HFFc6 (cell line): ENCODE measurements at places on chromosomes 3 and 15.

GRCh38 chr3:124318014-124318413, 326.1 kb upstream of the ROPN1 start:
- peaks cover 8% of the 10 kb centered on the region for H3K4me1 ChIP-seq
- no peak overlapping the region for H3K4me3 ChIP-seq
- DNase-seq, result no peak
- no peak overlapping the region for H3K27ac ChIP-seq
- peaks cover 15% of the 10 kb centered on the region for H3K27me3 ChIP-seq

DNA sequence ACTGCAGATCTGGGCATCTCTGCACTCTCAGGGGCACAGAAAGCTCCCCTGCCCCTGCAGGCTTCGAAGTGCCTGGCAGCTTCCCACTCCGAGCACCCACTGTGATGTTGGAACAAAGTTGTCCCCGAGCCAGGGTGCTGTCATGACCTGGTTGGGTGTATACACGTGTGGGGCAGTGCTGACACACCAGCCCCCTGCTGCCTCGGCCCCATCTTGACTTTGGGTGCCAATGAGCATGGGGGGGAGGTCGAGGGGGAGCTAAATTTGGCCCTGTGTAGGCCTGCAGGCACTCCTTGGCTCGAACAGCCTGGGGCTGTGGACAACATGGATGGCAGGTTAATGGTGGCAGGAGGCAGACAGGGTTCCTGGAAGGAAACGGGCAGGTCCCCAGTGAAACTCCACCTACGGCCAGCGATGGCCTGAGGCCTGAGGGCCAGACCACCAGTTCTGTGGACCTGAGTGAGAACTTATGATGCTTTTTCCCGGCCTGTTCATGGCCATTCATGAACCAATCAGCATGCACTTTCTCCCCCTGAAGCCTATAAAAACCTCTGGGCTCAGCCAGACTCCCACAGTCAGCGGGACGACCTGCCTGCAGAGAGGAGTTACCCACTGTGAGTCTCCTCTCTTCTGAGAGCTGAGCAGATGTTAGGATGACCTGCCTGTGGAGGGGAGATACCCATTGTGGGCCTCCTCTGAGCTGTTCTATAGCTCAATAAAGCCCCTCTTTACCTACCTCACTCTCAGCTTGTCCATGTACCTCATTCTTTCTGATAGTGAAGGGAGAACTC, 1029.1 kb upstream of the GBE1 start:
- H3K27me3 ChIP-seq, result no peaks in the 10 kb centered on the region
- no peaks in the 10 kb centered on the region for H3K36me3 ChIP-seq
- H3K4me1 ChIP-seq, result no peaks in the 10 kb centered on the region
- no peak for DNase-seq
- H3K27ac ChIP-seq, result no peak overlapping the region

DNA sequence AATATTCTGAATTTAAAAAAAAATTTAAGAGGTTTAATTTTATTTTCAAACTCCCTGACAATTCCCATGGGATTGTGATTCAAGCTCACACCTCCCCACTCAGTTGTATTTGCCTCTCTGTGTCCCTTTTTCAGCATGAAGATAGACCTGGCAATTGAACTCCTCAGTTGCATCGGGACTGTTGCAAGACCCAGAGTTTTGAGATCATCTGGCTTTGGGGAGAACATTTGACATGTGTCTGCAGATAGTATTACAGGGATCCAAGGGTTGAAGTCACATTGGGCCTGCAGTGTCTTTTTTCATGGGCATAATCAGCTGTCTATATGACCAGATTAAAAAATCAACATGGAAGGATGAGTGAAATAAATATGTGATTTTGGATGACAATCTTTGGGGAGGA, 91.1 kb upstream of the EOMES start:
- no peak overlapping the region for H3K4me3 ChIP-seq
- H3K36me3 ChIP-seq, result no peaks in the 10 kb centered on the region
- no peak overlapping the region for H3K27ac ChIP-seq

- DNase-seq, result peak; percentile 23
- H3K36me3 ChIP-seq, result peaks cover 14% of the 10 kb centered on the region; the same call in 1 of the 2 replicates
- H3K4me1 ChIP-seq, result peaks cover 68% of the 10 kb centered on the region
- H3K27ac ChIP-seq, result peak overlapping the region; percentile 84
- H3K27me3 ChIP-seq, result peaks cover 3% of the 10 kb centered on the region
- peak overlapping the region; percentile 92 for H3K4me3 ChIP-seq
Observed at GRCh38 chr3:29285471-29286071, 4.7 kb downstream of the RBMS3 start.

- no peak for DNase-seq
- H3K27me3 ChIP-seq, result no peaks in the 10 kb centered on the region; the same call in 1 of the 2 replicates
- peaks cover 21% of the 10 kb centered on the region for H3K4me1 ChIP-seq
- H3K36me3 ChIP-seq, result no peaks in the 10 kb centered on the region
- no peak overlapping the region for H3K27ac ChIP-seq
Observed at GRCh38 chr3:112761062-112761638, 85.5 kb downstream of the CD200R1L start.

GRCh38 chr3:50241163-50241562, 5.2 kb downstream of the GNAI2 start:
- peaks cover 68% of the 10 kb centered on the region for H3K4me1 ChIP-seq
- H3K36me3 ChIP-seq, result peaks cover 18% of the 10 kb centered on the region
- peaks cover 4% of the 10 kb centered on the region; the same call in 1 of the 2 replicates for H3K27me3 ChIP-seq
- peak overlapping the region; percentile 57; the same call in 1 of the 2 replicates for H3K4me3 ChIP-seq
- peak overlapping the region; percentile 67 for H3K27ac ChIP-seq

DNA sequence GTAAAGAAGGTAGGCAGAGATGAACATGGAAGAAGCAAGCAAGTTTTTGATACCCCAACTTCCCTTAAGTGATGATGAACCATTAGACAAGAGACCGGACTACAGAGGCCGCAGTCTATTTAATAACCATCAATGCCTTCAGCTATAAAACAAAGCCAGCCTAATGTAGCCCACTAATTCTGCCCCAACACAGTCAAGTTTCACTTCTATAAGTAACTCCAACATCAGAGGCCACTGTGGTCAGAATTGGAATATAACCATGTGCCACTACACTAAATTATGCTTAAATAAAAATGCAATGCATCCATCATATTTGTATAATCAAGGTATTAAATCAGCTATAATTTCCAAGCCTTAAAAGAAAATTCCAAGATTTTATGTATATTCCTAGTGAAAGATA, 234.7 kb downstream of the FOXP1 start:
- no peak for DNase-seq
- H3K27ac ChIP-seq, result no peak overlapping the region
- H3K36me3 ChIP-seq, result no peaks in the 10 kb centered on the region; the same call in 1 of the 2 replicates
- H3K4me3 ChIP-seq, result no peak overlapping the region
- H3K4me1 ChIP-seq, result peaks cover 7% of the 10 kb centered on the region

- H3K27ac ChIP-seq, result no peak overlapping the region
- no peak overlapping the region for H3K4me3 ChIP-seq
- DNase-seq, result no peak
- no peaks in the 10 kb centered on the region; the same call in 1 of the 2 replicates for H3K36me3 ChIP-seq
- no peaks in the 10 kb centered on the region for H3K27me3 ChIP-seq
- H3K4me1 ChIP-seq, result peaks cover 55% of the 10 kb centered on the region
Observed at GRCh38 chr15:98694161-98694560, 45.8 kb downstream of the IGF1R start.
